ENCODE measurements at places on chromosomes 11 and 22. TPM values are rescaled to one million over a fixed set of nuclear protein-coding genes. Genes with fewer than 3 reads are reported as not detected.
A peak's percentile ranks its signal among the peaks of the same experiment; 100 is the strongest.

SAA2 gene
- not detected for polyA plus RNA-seq

SULT4A1 gene
- polyA plus RNA-seq = not detected

TRIM48 gene
- not detected for polyA plus RNA-seq

NXPE1 gene
- not detected for polyA plus RNA-seq

PLEKHB1 gene
- 5.8 TPM for polyA plus RNA-seq

MUC5AC gene
- not detected for polyA plus RNA-seq

PGA4 gene
- not detected for polyA plus RNA-seq

FAM83F gene
- not detected for polyA plus RNA-seq

SLC22A25 gene
- polyA plus RNA-seq = not detected

CARD16 gene
- polyA plus RNA-seq = 368 TPM

WBP2NL gene
- polyA plus RNA-seq = 0.62 TPM

USP2 gene
- not detected for polyA plus RNA-seq

SLC15A3 gene
- polyA plus RNA-seq = 0.43 TPM

NELL1 gene
- not detected for polyA plus RNA-seq

DNA sequence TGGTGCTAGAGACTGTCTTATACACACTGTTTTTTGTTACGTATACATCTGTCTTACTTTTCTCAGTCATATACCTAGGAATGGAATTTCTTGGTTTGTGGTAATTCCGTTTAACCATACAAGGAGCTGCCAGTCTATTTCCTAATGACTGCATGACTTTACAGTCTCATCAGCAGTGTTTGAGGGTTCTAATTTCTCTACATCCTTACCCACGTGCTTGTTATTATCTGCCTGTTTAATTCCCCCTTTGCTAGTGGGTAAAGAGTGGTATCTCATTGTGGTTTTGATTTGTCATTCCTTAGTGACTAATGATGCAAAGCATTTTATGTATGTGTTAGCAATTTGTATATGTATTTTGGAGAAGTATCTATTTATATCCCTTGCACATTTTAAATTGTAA is 1008.0 kb downstream of the FAM181B start:
- no peak for DNase-seq

GRCh38 chr22:40407831-40408717 is 37.7 kb downstream of the SGSM3 start:
- DNase-seq = no peak

DNA sequence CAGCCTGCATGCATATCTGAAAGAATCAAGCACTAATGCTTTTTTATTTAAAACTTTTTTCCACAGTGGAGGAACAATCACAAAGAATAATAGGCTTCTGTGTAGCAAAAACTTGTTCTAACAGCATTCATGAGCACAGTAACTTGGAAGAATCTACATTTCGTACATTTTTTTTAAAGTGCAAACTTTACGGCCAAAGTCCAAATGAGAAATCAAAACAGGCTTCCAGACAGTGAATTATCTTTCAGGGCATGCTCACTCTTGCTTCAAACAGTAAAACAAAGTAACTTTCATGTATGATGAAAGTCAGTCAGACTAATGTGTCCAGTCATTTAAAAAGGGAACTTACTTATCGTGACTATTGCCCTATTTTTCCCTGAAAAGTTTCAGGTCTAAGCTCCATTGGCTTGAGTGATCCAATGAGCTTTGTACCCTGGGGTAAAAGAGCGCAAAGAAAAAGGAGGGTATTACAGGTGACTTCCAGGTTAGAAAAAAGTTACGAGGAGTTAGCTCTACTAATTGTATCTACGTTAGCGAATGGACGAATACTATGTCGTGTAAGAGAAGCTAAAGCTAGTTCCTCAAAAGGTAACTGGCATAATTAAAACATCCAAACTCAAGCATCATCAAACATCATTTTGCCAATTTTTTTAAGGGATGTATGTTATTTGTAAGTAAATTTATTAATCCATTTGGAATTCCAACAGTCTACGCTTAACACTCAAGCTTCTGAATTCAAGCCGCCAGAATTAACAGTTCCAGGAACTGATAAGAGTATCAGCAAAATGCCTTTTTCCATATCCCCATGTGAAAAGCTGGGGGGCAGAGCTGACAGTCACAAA is 1.7 kb downstream of the PICALM start:
- no peak for DNase-seq

DNA sequence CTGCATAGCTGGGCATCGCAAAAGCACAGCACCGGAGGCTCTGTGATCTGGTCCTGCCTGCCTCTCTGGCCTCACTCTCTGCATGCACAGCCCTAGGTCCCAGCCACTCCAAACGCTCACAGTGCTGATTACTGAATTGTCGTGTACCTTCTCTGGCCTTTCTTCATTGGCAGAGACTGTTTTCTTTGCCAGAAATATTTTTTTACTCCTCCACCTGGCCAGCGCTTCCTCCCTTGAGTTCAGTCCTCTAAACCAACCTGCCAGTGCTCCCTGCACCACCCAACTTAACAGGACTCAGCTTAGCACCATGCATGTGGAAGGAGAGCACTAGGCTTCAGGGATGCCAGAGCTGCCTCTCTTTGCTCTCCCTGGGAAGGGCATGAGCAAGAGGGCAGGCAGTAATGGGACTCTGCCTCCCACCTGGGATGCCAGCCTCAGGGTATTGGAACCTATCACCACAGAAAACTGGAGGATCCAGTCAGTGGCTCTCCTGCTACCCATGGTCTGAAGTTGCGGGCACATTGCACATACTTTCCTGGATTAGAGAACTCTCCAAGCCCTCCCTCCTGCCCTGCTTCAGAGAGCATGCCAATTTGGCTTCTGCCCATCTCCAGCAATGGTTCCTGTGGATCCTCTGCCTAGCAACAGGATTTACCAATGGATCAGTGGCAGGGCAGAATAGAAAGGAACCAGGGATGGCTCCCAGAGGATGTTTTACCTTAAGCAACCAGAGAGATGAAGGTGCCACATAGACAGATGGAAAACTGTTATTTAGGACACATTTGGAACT is 37.0 kb upstream of the GNAZ start:
- no peak for DNase-seq

- peak; percentile 11 for DNase-seq
Measured at GRCh38 chr11:7657306-7658025, 15.8 kb downstream of the CYB5R2 start.

DNA sequence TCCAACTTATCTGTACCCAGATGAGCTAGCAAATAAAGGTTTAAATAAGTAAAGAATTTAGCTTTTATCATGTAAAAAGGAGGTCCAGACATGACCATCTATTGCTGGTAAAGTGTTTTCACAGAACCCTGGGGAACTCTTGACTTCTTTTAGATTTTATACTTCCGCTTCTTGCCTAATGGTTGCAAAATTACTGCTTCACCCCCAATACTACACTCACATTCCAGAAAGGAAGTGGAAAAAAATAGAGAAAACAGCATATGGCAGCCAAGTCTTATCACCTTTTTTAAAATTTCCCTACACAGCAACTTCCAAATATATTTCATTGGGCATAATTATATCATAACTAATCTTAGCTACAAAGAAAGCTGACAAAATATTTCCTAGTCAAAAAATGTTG is 12.1 kb downstream of the BBOX1 start:
- DNase-seq = no peak

- no peak for DNase-seq
Measured at GRCh38 chr11:12001186-12001585, 7.2 kb downstream of the DKK3 start.

GRCh38 chr11:112467721-112468120 is 207.1 kb upstream of the PLET1 start:
- no peak for DNase-seq

- no peak for DNase-seq
Measured at GRCh38 chr22:38026130-38027111, 30.8 kb upstream of the PICK1 start.

- DNase-seq = no peak
Measured at GRCh38 chr11:33689085-33689484, 11.5 kb downstream of the C11orf91 start.

- DNase-seq = no peak
Measured at GRCh38 chr22:19870153-19871022, 15.7 kb upstream of the GNB1L start.

DNA sequence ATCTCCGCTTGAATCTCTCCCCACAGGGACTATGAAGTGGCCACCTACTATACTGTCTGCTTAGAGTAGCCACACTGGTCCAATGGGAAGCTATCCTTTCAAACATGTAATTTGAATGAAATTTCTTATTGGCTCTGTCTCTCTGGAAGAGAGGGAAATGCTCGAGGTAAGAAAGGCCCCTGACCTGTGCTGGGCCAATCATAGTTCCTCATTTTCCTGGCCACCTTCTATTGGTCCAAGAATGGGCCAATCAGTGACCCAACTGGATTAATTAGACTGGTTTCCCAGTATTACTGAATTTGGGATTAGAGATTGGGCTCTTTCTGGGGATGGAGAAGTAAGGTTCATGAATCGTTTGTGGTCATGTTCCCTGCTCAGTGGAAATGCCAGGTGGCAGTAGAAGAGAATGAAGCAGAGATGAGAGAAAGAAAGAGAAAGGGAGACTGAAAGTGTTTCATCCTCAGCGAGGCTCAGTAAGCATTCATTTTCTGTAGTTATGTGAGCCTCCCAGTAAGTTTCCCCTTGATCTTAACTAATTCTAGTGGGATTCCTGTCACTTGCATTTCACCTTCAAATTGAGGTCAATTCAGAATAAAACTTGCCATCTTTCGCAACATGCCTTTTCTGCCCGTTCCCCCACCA is 8.4 kb upstream of the MMP20 start:
- no peak for DNase-seq

- DNase-seq = peak; percentile 13
Measured at GRCh38 chr11:44949160-44950030, 1.3 kb downstream of the TP53I11 start.

DNA sequence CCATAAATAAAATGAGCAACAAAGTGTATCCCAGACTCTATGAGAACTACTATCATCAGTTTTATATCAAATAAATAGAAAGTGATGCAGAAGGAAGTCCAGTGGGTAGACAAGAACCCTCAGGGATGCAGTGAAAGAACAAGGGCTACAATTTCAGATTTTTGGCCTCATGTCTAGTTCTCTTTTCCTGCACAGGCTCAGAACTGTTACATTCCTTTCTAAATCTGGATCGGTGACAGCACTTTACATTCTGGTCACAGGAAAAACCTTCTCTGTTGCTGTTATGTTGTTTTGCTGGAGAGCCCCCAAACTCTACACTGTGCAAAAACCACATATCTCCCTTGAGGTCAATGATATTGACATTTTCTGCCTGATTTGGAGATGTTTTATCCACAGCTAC is 108.8 kb upstream of the ANO5 start:
- no peak for DNase-seq

DNA sequence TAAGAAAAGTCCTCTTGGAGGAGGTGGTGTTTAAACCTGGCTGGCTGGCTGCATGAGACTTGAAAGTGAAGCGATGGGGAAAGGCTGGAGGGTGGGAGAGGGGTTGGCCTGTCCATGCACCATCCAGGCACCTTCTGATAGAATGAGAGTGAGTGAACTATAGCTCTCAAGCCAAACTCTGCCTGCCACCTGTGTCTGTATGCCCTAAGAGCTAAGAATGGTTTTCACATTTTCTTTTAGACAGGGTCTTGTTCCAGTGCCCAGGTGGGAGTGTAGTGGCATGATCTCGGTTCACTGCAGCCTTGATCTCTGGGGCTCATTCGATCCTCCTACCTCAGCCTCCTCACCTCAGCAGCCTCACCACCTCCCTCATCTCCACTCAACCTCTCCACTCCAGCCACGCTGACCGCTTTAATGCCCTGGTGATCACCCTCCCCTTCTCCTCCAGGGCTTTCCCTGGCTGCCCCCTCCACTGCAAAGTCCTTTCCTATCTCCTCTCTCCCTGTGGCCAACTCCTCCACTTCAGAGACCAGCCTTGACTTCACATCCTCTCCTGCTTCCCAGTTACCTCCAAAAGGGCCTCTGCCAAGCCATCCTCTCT is 38.3 kb upstream of the DKK3 start:
- no peak for DNase-seq

GRCh38 chr11:108224911-108225786 is 2.3 kb downstream of the ATM start:
- DNase-seq = peak; percentile 66

DNA sequence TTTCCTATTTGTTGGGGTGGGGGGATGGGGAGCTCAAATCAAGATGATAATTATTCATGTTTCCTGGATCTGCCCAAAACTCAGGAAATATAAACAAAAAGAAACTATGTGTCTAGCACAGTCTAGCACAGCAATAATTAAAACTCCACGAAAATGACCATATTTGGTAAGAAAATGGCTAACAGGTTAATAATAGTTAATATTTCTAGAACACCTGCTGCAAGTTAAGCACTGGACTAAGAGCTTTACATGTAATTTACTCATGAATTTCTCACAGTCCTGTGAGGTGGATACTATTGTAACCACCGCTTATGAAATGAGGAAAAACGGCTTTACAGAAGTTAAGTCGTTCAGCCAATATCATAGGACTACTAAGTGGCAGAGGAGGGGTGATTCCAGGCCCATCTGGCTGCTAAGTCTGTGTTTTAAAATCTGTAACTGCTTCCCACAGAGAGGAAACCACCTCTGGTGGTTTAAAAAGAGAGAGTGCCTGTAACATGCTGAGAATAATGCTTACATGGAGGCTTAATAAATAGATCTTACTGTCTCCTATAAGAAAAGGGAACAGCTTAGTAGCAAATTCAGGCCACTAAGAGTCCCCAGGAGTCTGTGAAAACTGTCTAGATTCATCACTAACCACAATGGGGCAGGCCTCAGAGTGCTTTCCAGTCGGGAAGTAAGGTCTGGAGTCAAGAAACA is 11.0 kb upstream of the AMOTL1 start:
- DNase-seq = no peak

- DNase-seq = no peak
Measured at GRCh38 chr11:19570889-19571288, 141.7 kb upstream of the NAV2 start.

Data from immature natural killer cell (primary cell).